Stimulated activated CD8-positive, alpha-beta memory T cell treated with anti-CD3 and anti-CD28 coated beads, Interleukin-15, amount 100 ng/mL, for 24 hours (primary cell): ENCODE measurements at places on chromosomes 2 and 18.

DNA sequence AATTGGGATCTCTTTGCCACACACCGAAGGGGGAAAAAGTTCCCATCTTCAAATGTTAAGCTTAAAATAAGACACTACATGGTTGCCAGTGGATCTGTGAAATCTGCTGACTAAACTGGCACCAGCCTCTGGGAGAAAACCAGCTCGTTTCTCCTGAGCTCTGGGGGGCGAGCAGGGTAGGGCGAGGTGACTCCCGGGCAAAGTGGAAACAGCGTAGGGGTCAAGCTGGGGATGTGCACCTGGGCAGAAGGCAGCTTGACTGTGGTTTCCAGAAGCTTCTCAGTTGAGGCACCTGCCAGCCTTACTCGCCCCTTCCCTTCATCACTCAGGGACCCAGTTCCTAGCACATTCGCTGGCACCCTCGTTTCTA, 62.8 kb downstream of the SFXN5 start:
- no peak for DNase-seq

GRCh38 chr2:191746346-191747169, 68.6 kb downstream of the NABP1 start:
- no peak for DNase-seq

DNA sequence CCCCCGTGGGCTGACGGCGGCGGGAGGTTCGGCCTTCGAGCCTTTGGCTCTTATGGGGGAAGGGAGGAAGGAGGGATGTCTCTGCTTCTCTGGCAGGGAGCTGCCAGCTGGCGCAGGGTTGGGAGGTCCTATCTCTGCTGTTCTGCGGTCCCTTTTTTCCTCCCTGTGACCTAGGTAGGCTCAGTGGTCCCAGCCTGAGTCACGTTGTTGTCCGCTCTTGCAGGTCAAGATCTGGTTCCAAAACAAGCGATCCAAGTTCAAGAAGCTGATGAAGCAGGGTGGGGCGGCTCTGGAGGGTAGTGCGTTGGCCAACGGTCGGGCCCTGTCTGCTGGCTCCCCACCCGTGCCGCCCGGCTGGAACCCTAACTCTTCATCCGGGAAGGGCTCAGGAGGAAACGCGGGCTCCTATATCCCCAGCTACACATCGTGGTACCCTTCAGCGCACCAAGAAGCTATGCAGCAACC, 2.5 kb downstream of the DLX1 start:
- no peak for DNase-seq

DNA sequence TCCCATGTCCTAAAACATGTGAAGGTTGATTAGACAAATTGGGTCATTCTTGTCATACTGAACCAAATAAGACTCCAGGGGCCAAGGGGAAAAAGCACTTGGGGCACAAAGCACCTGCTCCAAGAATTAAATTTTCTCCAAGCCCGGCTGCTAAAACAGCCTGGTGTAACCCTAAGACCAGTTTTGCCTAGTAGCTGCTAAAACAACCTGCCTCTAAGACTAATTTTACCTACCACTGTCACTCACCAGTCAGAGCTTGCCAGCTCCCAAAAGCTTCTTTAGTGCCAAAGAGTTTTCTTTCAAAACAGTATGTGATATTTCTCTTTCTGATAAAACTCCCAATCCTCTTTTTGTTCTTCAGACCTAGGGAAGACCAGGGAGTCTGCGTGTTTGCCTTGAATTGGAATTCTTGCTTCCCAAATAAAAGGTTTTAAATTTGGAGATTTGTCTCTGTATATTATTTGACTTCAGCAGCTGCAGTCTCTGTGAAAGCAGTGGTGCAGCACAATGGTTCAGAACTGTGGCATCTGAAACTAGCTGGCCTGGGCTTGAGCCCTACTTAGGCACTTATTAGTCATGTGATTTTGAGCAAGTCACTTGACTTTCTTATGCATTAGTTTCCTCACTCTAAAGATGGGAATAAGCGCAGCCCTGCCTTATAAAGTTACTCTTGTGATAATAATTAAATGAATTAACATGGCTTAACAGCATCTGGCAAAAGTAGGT, 16.2 kb upstream of the APOB start:
- no peak for DNase-seq
